ENCODE measurements at places on chromosomes 11 and 22. TPM values are rescaled to one million over a fixed set of nuclear protein-coding genes. Genes with fewer than 3 reads are reported as not detected.

TYMP gene
- 7.0 TPM for polyA plus RNA-seq

TNNI2 gene
- polyA plus RNA-seq, result 3,259 TPM

SCUBE2 gene
- polyA plus RNA-seq, result 1.7 TPM

PDE2A gene
- 7.6 TPM for polyA plus RNA-seq

SLC17A6 gene
- not detected for polyA plus RNA-seq

EMID1 gene
- 0.58 TPM for polyA plus RNA-seq

MMP8 gene
- polyA plus RNA-seq, result 0.04 TPM

SCN4B gene
- polyA plus RNA-seq, result 6.3 TPM

CARD10 gene
- 6.9 TPM for polyA plus RNA-seq

AMOTL1 gene
- 162 TPM for polyA plus RNA-seq

CRYBB3 gene
- polyA plus RNA-seq, result not detected

LARGE1 gene
- 14.9 TPM for polyA plus RNA-seq

RAG1 gene
- polyA plus RNA-seq, result 0.85 TPM

BLID gene
- polyA plus RNA-seq, result 0.04 TPM

TTC28 gene
- 1.2 TPM for polyA plus RNA-seq

CHRNA10 gene
- 0.13 TPM for polyA plus RNA-seq

CLMP gene
- polyA plus RNA-seq, result 1.7 TPM

STARD10 gene
- 18.6 TPM for polyA plus RNA-seq

LRRC56 gene
- 0.61 TPM for polyA plus RNA-seq

CXCR5 gene
- 0.25 TPM for polyA plus RNA-seq

PLEKHA7 gene
- 0.74 TPM for polyA plus RNA-seq

TPBGL gene
- 0.01 TPM for polyA plus RNA-seq

LDHAL6A gene
- polyA plus RNA-seq, result 0.03 TPM

MRGPRX3 gene
- polyA plus RNA-seq, result not detected

BBOX1 gene
- 0.10 TPM for polyA plus RNA-seq

DERL3 gene
- 0.92 TPM for polyA plus RNA-seq

KIRREL3 gene
- polyA plus RNA-seq, result not detected

LARGE2 gene
- not detected for polyA plus RNA-seq

SERPING1 gene
- 77.2 TPM for polyA plus RNA-seq
